ENCODE measurements at places on chromosomes 5 and 9.

GRCh38 chr9:8492679-8493078, 693.1 kb upstream of the DMAC1 start:
- DNase-seq, result no peak

DNA sequence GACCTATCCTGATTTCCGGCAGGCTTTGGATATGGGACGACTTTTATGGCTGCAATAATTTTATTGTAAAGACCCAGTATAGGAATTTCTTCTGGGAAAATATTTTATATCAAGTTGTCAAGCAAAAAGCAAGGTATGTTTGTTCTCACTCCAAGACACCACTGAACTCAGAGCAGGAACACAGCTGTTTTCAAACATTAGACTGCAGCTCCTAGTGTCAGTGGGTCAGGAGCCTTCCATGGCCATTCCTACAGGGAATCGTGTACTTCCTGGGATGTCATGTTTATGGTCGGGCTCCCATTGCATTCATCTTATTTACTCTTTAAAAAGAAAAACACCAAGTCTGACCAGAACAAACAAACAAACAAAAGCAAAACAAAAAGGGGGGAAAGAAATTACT, 225.3 kb downstream of the TSSK1B start:
- no peak for DNase-seq

DNA sequence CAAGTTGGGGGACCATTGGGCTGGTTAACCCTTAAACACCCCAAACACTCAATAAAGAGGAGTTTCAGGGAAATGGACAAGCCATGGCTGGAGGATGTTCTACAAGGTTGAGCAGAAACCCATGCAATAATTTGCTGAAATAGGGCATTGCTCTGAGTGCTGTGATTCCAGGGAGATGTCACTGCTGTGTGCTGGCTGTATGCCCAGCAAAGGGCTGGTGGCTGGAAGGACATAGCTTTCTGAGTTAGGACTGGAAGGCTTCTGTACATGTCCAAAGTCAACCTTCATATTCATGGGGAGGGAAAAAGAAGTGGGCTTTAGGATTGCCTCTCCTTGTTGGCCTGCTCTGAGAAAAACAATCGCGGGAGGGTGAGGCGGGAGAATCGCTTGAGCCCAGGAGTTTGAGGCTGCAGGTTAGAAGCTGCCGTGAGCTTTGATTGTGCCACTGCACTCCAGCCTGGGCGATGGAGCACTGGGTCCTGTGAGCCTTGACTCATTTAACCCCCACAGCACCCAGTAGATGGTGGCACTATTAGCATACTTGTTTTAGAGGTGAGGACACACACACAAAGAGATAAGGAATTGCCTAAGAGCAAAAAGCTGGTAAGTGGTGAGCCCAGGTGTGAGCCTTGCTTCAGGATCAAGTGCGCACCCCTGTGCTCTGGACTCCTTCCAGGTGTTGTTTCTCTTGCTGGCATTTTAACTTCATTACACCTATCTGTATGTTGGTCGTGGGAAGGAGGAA, 20.4 kb downstream of the IL12B start:
- DNase-seq, result no peak

GRCh38 chr5:134420343-134420742, 8.7 kb upstream of the CDKN2AIPNL start:
- DNase-seq, result no peak

DNA sequence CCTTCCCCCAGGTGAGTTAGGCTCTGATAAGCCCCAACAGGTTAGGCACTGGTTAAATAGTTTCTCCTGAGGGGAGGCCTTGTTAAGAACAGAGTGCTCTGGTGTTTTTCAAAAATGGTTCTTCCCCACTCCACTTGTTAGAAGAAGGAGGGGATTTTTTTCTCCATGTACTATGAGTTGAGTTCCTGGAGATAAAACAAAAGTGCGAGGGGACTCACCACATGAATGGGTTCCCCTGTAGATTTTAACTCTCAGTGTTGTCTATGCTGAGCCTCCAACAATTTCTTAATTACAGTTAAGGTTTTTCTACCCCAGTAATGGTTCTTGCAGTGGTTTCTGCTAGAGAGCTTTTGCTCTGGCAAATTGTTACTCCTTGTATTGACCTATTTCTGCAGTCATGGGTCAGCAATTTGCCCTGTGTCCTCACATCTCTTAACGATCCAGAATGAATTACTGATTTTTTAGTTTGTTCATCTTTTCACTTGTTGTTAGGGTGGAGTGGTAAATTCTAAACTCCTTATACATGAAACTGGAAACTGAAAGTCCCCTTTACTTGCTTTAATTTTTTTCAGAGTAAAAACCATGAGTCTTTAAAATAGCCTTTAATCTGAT, 44.4 kb downstream of the SCAMP1 start:
- no peak for DNase-seq

DNA sequence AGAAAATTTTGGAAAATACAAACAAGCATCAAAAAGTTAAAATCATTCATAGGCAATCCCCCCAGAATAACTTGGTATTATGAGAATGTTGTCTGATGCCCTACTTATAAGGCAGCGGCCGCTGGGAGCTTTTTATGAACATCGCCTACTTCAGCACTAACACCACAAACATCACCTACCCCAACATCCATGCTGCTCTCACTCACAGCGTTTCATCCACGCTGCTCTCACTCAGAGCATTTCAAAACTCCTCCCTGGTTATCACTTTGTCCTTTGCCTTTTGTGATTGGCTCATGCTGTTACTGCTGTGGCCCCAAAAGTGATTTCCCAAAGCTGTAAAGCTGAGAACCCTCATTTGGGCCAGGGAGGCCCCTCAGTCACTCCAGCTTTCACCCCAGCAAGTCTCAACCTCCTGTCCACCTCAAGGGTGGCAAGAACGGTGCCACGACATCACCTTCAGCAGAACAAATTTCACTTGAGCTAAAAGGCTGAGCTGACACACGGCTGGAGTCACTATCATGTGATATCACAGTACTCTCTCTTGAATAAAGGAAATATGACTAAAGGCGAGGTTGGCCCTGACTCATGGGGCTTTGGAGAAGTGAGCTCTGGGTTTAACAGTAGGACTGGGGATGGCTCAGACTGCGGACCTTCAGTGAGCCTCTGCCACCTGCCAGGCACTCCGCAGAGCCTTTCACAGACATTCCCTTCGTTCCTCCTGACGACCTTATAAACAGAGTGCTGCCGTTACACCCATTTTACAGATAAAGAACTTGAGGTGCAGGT, 25.2 kb downstream of the SHC3 start:
- DNase-seq, result no peak

GRCh38 chr5:124337996-124338395, 408.4 kb downstream of the ZNF608 start:
- DNase-seq, result no peak

- no peak for DNase-seq
Observed at GRCh38 chr5:57577432-57578175, 95.0 kb upstream of the ACTBL2 start.

DNA sequence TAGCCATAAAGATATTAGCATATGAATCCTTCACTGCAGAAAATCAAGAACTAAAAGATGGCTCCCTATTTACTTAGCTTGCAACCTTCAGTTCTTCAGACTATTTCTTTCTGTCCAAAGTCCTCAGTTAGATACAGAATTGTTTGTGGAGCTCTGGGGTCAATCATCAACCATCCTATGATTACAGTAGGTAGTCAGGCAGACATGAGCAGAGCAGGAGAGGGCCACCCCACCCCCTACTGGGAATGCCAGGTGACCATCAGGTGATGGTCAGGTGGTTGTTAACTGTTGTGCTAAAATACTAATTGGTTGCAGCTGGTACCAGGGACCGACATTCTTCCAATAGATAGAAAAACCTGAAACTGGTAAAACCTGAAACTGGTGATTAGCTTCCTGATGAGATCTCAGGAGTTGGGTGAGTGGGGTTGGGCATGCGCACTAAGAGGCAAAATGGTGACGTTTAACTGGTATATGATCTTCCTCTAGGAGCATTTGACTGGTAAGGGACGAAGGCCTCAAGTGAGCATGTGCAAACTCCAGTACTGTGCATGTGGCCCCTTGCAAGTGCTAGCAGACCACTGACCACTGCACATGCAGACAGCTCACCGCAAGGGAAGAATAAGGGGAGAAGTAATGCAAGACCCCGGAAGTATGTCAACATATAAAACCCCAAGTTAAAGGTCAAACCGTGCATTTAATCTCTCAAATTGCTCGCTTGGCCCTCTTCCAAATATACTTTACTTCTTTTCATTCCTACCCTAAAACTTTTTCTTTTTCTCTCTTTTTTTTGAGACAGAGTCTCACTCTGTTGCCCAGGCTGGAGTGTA, 13.6 kb downstream of the C9orf57 start:
- no peak for DNase-seq
